ENCODE measurements at places on chromosomes 11 and 22.

DNA sequence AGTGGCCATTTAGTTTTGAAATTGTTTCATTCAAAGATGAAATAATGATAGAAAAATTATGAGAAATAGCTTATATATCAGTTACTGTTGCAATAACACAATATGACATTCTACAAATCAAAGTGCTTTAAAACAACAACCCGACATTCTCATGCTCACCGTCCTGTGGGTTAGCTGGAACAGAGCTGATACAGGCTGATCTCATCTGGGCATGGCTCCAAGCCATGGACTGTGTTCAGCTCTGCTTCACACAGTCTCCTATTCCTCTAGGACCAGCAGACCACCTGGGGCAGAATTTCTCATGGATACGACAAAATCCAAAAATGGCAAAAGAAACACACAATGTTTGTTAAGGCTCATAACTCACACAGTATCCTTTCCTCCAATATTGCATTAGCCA lies 178.6 kb downstream of the CNTN5 start:
- no peak for DNase-seq

- DNase-seq: no peak
These were observed 72.1 kb upstream of the CD44 start for GRCh38 chr11:35066783-35067423.

DNA sequence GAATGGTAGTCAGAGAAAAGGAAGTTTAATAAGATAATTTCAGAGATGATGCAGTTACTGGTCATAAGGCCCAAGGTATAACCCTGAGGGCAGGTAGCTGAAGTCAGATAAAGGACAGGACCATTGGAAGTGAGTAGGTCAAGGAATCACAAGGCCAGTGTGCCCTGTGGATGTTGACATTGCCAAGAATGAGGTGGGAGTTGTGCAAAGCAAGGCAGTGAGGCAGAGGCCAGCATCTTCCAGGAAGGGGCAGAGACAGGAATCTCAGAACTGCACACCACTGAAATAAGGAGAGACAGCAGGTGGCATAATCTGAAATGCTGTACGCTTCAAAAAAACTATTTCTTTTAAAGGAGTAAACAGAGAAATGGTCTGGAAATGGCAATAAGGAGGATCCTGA lies 61.4 kb downstream of the ABTB2 start:
- no peak for DNase-seq

DNA sequence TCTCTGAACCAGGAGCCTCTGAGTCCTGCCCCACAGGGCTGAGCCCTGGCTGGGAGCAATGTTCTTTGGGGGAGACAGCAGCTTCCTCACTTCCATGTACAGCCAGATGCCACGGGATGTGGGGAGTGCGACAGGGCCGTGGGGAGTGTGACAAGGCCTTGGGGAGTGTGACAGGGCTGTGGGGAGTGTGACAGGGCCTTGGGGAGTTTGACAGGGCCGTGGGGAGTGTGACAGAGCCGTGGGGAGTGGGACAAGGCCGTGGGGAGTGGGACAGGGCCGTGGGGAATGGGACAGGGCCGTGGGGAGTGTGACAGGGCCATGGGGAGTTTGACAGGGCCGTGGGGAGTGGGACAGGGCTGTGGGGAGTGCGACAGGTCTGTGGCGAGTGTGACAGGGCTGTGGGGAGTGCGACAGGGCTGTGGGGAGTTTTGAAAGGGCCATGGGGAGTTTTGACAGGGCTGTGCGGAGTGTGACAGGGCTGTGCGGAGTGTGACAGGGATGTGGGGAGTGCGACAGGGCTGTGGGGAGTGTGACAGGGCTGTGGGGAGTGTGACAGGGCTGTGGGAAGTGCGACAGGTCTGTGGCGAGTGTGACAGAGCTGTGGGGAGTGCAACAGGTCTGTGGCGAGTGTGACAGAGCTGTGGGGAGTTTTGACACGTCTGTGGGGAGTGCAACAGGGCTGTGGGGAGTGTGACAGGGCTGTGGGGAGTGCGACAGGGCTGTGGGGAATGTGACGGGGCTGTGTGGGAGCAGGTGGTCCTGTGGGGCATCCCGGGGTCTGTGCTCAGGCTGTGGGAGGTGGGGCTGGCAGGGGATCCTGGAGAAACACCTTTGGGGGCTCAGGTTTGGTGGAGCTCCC lies 6.6 kb upstream of the KRTAP5-6 start:
- no peak for DNase-seq

DNA sequence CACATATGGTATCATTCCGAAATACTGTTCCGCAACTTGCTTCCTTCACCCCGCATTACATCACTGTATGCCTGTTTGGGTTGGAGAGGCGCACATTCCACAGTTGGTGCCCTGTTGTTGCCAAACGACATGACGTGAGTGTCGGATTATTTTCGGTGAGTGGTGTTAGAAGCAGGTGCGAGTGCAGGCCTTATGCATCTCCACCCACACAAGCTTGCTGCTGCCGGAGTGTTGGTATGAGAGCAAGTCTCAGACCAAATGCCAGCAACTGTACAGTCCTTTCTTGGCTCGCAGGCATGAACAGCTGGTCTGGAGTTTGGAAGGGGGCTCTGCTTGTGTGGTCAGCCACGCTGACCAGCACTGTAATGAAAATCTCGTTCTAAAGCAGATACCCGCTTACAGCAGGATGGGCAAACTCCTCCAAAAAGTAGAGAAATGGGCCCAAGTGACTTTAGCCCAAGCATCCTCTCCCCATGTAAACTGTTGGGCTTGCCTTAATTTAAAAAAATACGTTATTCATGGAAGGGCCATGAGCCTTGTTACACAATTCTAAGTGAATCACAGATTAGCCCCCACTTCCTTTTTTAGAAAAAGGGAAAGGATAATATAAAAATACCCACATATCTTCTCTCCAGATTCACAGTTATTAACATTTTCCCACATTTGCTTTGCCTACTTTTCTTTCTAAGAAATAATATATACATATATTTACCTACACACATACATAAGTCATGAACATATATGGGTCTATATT lies 48.7 kb upstream of the OR9Q1 start:
- no peak for DNase-seq

- DNase-seq: no peak
These were observed 389.6 kb upstream of the ARHGAP42 start for GRCh38 chr11:100297516-100297915.

GRCh38 chr11:103716363-103716762 lies 320.1 kb upstream of the DDI1 start:
- no peak for DNase-seq

DNA sequence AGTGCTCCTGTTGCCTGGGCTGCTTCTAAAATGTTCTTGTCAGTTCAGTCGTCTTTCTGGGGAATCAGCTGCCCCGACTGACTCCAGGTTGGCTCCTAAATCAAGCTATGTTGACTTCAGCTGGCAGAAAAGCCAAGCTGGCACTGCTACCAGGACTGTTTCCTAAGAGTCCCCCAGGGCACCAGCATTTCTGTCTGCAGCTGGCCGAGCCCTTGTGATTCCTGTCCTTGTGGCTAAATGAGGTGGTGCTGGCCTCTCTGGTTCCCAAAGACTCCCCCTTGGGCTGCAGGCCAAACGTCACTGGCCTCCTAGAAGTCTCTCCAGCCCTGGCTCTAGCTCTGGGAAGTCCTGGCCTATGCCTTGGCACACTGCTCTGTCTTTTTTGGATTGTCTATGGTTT lies 31.1 kb downstream of the GRAMD1B start:
- DNase-seq: no peak

GRCh38 chr11:14101388-14101787 lies 138.9 kb downstream of the SPON1 start:
- no peak for DNase-seq

GRCh38 chr22:45451972-45452371 lies 38.5 kb downstream of the RIBC2 start:
- no peak for DNase-seq

DNA sequence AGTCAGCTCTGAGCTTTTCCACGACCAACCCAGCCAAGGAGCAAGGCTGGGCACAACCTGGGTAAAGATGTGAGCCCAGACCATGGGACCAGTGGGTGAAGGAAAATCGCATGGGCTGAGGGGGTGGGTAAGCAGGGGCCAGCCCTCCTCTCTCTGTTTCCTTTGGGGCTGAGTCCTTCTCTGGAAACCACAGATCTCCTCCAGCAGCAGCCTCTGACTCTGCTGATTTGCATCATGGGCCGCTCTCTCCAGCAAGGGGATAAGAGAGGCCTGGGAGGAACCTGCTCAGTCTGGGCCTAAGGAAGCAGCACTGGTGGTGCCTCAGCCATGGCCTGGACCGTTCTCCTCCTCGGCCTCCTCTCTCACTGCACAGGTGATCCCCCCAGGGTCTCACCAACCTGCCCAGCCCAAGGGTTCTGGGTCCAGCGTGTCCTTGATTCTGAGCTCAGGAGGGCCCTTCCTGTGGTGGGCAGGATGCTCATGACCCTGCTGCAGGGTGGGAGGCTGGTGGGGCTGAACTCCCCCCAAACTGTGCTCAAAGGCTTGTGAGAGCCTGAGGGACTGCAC lies 67.8 kb downstream of the GGTLC2 start:
- DNase-seq: no peak

- no peak for DNase-seq
These were observed at the start of gene CNTN5 for GRCh38 chr11:99020352-99021225. TSS of gene CNTN5 (plus strand) at chr11:99020949.

- no peak for DNase-seq
These were observed 159.1 kb downstream of the PGR start for GRCh38 chr11:100970283-100971164.

DNA sequence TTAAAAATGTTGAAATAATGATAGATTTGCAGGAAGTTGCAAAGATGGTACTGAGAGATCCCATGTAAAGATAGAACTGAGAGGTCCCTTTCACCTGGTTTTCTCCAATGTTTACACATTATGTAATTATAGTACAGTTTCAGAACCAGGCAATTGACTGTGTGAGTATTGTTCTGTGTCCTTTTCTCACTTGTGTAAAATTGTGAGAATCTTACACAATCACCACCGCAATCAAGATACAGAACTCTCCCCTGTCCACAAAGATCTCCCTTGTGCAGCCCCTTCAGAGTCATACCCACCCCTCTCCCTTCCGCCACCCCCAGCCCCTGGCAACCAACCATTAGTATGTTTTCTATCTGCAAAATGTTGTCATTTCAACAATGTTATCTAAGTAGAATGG lies 119.8 kb upstream of the NAV2 start:
- no peak for DNase-seq

DNA sequence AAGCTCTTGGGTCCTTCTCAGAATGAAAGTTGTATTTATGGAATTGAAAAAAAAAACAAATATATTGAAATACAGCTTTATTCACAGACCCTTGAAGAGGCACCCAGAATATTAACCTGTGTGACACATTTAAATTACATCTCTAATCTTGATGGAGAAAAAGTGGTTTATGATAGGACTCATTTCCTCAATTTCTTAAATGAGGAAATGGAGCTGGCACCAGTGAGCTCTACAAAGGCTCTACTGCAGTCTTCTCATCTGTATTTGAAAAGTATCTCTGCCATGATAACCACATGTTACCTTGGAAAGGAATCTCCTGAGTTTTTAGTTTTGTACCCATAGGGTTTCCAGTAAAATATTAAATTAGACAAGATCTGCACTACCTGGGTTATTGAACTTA lies 186.5 kb downstream of the HIPK3 start:
- DNase-seq: no peak

DNA sequence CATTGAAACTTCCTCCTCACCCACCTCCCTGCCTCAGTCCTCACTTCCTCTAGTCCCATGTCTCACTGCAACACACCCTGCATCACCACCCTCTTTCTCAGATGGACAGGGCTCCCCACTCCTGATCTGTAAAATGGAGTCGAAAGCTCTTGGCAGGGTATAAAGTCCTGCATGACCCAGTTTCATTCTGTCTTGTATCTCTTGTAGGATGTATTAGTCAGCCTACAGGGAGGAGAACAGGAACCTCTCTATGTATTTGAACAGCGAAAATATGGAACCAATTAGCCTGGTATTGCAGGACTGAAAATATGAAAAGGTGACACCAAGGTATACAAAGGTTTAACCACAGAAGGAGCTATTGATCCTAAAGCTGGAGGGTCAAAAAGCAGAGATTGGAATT lies 156.9 kb upstream of the SNX19 start:
- DNase-seq: no peak

GRCh38 chr11:57223601-57224000 lies 13.4 kb downstream of the APLNR start:
- no peak for DNase-seq

GRCh38 chr22:30826670-30827355 lies 132.1 kb downstream of the OSBP2 start:
- no peak for DNase-seq

DNA sequence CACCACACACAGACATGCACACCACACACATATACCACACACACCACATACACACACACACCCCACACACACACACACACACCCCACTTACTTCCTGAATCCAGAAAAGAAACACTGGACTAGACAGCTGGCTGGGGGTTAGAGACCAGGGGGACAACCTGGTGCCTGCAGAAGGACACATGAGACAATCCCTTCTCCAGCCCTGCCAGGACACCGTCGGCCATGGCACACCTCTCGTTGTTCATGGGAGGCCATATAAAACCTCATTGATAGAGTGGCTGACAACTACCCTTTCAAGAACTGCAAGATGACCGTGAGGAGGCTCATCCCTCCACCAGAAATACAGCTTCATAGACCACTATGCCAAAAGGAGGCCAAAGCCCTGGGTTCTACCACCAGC lies 54.3 kb downstream of the IGSF9B start:
- DNase-seq: no peak

DNA sequence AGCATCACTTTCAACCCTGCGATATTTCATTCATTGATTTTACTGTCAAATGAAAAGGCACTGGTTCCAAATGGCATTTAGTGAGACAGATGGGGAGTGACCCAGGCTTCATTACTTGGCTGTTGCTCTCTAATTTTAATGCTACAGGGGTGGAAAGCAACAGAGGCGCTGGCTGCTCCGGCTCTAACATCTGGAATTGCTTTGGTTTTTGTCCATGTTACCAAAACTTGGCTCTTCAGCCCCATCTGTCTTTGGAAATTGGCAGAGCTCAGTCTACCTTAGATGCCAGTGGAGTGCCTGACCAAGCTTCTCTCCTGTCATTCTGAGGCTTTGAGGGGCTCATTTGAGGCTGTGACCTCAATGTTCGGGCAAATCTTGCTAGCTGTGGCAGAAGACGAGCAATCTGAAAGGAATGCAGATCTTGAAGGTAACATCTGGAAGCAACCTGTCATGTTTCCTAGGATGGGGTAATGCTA lies 409.5 kb upstream of the SYN3 start:
- no peak for DNase-seq

- no peak for DNase-seq
These were observed 36.1 kb upstream of the ANKK1 start for GRCh38 chr11:113351480-113351879.

DNA sequence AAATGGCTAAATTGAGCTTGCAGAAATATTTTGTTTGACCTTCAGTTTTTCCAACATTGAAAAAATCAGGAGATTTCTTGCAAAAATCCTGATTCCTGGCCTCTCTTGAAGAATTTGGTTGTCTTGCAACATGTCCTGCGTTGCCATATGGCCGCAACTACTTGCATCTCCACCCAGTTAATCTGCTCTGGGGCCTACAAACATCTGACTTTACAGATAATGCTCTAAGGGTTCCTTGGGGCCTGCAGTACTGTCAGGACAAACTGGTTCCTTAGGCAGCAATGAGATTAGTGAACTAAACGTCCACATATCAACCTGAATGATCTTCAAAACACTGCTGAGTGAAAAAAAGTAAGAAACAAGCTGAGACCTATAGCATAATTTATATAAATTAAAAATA lies 36.6 kb upstream of the FEZ1 start:
- no peak for DNase-seq

GRCh38 chr11:9575260-9576240 lies 2.1 kb downstream of the WEE1 start:
- peak; percentile 17 for DNase-seq

- no peak for DNase-seq
These were observed 19.1 kb downstream of the POU2AF2 start for GRCh38 chr11:111264646-111265045.

- peak; percentile 47 for DNase-seq
These were observed 67.5 kb upstream of the MS4A8 start for GRCh38 chr11:60631944-60632343.

All from hematopoietic multipotent progenitor cell (in vitro differentiated cells).